Fibroblast of villous mesenchyme (primary cell): ENCODE measurements at places on chromosomes 3 and 15. TPM values are rescaled to one million over a fixed set of nuclear protein-coding genes. Genes with fewer than 3 reads are reported as not detected.

The GATM gene
- total RNA-seq, result under 0.01 and 0.32 TPM in 2 replicates

DNA sequence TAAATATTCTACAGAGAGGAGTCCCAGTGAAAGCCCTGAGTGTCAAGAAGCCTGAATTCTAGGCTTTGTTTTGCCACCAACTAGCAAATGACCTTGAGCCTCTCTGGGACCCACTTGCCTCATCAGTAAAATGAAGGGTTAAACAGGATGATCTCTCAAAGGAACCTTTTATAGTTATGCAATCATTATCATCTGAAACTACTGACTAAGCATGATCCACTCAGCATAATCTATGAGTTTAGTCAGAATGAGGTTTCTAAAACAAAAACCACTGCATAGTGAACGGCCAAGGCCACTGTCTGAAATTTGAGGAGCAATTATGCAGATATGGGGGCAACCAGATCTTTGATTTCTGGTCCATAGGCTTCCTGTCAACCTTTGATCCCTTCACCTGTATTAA, 319.0 kb downstream of the MECOM start:
- no peak for DNase-seq

The MLF1 gene
- total RNA-seq, result 6.1 and 8.2 TPM in 2 replicates

The SPINK8 gene
- not detected in 2 replicates for total RNA-seq

The QRICH1 gene
- 181 and 188 TPM in 2 replicates for total RNA-seq

DNA sequence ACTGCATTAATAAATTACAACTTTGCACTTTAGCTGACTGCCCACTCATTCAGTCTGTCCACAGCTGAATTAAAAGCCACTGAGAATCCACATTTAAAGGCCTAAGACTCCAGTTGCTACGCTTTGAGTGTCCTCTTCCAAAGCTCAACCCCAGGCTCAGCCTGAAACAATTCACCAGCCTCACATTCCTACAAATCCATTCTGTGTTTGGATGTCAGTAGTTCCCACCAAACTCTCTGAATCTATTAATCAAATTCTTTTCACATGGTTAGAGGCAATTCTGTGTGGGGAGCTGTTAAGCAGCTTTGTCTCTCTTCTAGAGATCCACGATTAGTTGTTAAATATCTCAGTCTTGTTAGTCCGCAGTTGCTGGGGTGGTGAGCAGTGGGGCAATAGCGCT, 116.8 kb upstream of the UBE2E2 start:
- DNase-seq, result no peak

DNA sequence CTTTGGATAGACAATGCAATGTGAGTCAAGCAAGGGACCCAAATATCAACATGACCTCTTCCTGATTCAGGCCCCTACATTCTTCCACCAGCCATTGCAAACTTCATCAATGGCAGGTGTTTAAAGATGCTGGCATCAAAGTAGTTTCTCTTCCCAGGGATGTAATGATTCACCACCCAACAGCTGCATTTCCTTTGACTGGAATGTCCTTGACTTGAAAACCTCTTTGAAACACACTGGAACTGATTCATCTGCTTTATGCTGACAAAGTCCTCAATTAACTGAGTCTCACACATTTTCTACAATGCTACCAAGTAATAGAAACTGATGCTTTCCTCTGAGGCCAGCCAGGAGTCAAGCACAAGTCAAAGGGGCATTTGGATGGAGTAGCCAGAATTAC, 385.5 kb downstream of the GBE1 start:
- no peak for DNase-seq

DNA sequence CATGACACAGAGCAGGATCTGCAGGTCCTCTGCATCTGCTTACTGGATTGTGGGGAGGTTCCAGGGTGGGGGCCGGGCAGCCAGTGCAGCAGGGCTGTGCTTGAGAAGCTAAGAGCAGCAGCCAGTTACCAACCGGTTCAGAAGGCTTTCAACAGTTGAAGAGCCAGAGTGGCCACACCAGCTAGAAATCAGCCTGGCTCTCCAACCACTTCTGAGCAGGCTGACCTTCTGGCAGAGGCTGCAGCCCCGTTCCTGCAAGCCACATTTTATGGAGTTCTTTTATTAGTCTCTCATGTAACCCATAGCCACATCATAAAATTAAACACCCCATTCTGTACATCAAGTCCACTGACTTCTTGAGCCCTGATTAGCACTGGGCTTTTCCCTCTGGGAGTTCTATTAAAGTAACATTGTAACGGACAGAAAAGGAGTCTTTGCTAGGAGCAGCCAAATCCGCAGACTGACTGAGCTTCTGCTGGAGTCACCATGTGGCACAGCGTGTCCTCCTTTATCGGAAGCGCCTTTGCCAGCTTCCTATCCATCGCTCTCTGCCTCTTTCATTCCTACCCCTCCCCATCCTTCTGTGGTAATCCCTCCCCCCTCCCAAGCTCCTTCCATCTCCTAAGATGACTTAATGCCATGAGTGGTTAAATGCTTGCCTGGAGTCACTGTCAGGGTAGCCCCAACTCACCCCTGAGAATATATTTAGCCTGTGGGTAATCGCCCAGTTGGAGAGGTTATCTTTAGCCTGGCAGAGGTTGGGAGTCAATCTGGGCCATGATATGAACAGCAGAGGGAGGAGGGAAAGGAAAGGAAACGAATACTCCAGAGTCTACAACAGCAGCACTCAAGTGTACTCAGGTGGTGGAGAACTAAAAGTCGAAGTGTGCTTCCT, 138.5 kb upstream of the HES1 start:
- peak; percentile 93 for DNase-seq

The DNAH12 gene
- total RNA-seq, result under 0.01 TPM in 2 replicates

DNA sequence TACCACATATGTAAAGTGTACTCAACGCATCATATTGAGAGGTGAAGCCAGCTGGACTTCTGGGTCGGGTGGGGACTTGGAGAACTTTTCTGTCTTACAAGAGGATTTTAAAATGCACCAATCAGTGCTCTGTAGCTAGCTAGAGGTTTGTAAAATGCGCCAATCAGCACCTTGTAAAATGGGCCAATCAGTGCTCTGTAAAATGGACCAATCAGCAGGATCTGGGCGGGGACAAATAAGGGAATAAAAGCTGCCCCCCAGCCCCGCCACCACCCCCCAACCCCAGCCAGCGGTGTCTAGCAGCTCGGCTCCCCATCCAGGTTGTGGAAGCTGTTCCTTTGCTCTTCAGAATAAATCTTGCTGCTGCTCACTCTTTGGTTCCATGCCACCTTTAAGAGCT, 6.2 kb upstream of the IVD start:
- DNase-seq, result no peak

- DNase-seq, result no peak
Observed at GRCh38 chr15:31339558-31339895, 12.9 kb downstream of the KLF13 start.

- peak; percentile 55 for DNase-seq
Observed at GRCh38 chr15:69468241-69469121, 15.9 kb downstream of the RPLP1 start.

DNA sequence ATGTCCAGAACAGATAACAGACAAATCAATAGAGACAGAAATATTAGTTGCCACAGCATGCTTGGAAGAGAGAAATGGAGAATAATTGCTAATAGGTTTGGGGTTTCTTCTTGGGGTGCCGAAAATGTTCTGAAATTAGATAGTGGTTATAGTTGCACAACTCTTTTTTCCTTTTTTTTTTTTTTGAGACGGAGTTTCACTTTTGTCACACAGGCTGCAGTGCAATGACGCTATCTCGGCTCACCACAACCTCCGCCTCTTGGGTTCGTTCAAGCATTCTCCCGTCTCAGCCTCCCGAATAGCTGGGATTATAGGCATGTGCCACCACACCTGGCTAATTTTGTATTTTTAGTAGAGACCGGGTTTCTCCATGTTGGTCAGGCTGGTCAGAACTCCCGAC, 163.3 kb downstream of the PLCH1 start:
- DNase-seq, result no peak

The ESYT3 gene
- total RNA-seq, result under 0.01 TPM in 2 replicates

The GPR27 gene
- not detected in 2 replicates for total RNA-seq

The OXSM gene
- total RNA-seq, result 8.2 and 8.4 TPM in 2 replicates

- peak; percentile 87 for DNase-seq
Observed at GRCh38 chr3:146803745-146804144, 198.6 kb upstream of the PLSCR5 start.

DNA sequence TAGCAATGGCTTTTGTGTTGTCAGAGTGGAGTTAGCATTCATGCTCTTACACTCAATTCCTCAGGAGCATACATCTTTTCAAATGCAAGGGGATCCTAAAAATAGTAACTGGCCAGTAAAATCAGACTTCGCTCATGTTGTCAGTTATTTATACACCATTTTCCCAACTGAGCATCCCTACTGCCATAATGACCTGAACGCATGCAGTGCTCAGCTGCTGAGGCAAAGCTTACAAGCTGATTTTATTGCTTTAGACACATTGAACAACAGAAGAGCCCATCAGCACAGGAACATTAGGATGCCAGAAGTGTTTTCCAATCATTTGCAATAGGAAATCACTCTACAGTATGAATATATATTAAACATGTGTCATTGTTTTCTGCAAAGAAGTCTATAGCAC, 689.7 kb upstream of the BCHE start:
- DNase-seq, result no peak

- DNase-seq, result no peak
Observed at GRCh38 chr3:152623286-152623911, 211.5 kb upstream of the P2RY1 start.

DNA sequence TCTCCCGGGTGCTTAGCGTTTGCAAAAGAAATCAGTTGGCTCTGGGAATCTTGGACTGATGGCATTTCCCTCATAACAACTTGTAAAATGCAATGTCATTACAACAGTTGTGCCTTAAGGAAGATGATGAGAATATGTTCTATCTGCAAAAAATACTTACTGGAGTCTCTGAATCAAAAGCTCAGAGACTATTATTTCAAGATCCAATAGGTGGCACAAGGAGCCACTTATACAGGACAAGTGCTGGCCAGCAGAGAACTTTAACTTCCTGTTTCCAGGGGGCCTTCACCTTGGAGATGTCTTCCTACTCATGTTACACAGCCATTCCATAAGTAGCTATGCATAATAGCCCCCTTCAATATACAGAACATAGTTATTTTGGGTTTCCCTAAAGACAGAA, 8.9 kb upstream of the RPS27L start:
- DNase-seq, result no peak

DNA sequence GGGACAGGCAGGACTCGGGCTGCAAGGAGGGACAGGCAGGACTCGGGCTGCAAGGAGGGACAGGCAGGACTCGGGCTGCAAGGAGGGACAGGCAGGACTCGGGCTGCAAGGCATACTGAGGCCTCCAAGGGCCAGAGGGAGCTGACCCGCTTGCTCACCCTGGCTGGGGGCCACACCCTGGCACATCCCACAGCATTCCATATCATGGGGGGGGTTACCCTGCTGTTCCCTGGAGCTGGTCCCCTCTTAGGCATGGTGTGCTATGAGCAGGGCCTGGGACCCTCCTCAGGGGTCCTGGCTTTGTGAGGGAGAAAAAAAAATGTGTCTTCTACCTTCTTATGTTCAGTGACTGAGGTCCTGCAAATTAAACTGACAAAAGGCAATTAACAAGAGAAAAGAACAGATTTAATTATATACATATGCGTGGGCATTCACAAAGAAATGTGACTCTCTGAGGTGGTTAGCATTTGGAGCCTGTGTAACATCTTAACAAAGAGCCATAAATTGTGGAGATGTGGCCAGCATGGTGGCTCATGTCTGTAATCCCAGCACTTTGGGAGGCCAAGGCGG, 97.6 kb upstream of the ALDH1A3 start:
- no peak for DNase-seq
